ENCODE measurements at places on chromosomes 1 and 21.

- no peak for DNase-seq
Measured at GRCh38 chr1:11394592-11395245, 84.2 kb upstream of the DISP3 start.

GRCh38 chr21:25189497-25189896 lies 417.8 kb downstream of the MRPL39 start:
- no peak overlapping the region for H3K4me3 ChIP-seq
- no peak for DNase-seq
- no peak overlapping the region for H3K27ac ChIP-seq
- no peaks in the 10 kb centered on the region for H3K4me1 ChIP-seq

GRCh38 chr21:42587036-42587435 lies 66.4 kb upstream of the PDE9A start:
- DNase-seq: no peak

GRCh38 chr1:217847643-217848042 lies 216.5 kb downstream of the SPATA17 start:
- no peaks in the 10 kb centered on the region for H3K4me1 ChIP-seq
- DNase-seq: no peak
- H3K27ac ChIP-seq: no peak overlapping the region
- no peaks in the 10 kb centered on the region for H3K27me3 ChIP-seq
- no peak overlapping the region for H3K4me3 ChIP-seq

DNA sequence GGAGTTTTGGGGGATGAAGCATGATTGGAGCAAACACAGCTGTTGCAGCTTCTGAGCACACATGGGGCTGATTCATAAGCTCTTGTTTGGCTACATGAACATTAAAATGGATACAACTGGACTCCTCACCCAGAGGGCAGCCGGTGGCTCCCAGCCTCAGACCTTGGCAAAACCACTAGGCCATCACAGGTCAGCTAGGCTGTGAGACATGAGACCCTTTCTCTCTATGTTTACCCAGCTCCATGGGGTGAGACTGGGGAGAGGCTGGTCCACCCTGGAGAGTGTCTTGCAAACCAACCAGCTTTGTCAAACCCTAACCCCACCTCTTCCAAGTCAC lies 388.7 kb downstream of the PTPRU start:
- H3K36me3 ChIP-seq: no peaks in the 10 kb centered on the region
- no peak for DNase-seq
- H3K27me3 ChIP-seq: peaks cover 8% of the 10 kb centered on the region
- H3K4me1 ChIP-seq: no peaks in the 10 kb centered on the region
- no peak overlapping the region for H3K4me3 ChIP-seq

- no peak overlapping the region for H3K27ac ChIP-seq
- H3K4me3 ChIP-seq: no peak overlapping the region
- DNase-seq: no peak
- H3K4me1 ChIP-seq: no peaks in the 10 kb centered on the region
- no peaks in the 10 kb centered on the region for H3K36me3 ChIP-seq
Measured at GRCh38 chr1:66598670-66599069, 64.7 kb downstream of the SGIP1 start.

All from activated naive CD4-positive, alpha-beta T cell treated with anti-CD3 and anti-CD28 coated beads, Interleukin-2, amount 10 ng/mL, durations not matched to agents 7 days and 5 days (primary cell).